Naive thymus-derived CD8-positive, alpha-beta T cell (primary cell): ENCODE measurements at places on chromosomes 12 and 14. TPM values are rescaled to one million over a fixed set of nuclear protein-coding genes. Genes with fewer than 3 reads are reported as not detected.

The CLEC1A gene
- polyA plus RNA-seq: not detected

The ORMDL2 gene
- 90.3 TPM for polyA plus RNA-seq

The LTBR gene
- polyA plus RNA-seq: not detected

The FOXG1 gene
- not detected for polyA plus RNA-seq

The ZDHHC22 gene
- polyA plus RNA-seq: not detected

The SDR9C7 gene
- polyA plus RNA-seq: not detected
